ENCODE measurements at places on chromosomes 13 and 19.

DNA sequence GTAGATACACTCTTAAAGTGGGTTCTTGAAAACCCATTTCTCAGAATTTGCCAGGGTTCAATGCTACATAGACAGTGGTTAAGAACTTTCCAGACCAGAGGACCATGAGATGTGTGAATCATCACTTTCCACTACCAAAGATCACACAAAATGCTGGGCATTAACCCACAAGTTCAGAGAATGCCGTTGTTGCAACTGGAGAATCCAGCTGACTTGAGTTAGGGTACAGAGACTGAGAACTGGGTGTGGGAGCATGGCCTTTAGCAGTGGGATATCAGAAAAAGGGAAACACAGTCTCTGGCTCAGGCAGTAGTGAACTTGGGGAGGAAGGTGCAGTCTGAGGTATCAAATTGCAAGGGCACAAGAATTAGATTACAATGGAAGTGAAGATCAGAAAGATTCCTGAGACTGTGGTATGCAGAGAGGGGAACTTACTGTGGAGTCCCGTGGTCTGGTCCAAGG is 51.5 kb upstream of the WDFY2 start:
- no peak for DNase-seq

DNA sequence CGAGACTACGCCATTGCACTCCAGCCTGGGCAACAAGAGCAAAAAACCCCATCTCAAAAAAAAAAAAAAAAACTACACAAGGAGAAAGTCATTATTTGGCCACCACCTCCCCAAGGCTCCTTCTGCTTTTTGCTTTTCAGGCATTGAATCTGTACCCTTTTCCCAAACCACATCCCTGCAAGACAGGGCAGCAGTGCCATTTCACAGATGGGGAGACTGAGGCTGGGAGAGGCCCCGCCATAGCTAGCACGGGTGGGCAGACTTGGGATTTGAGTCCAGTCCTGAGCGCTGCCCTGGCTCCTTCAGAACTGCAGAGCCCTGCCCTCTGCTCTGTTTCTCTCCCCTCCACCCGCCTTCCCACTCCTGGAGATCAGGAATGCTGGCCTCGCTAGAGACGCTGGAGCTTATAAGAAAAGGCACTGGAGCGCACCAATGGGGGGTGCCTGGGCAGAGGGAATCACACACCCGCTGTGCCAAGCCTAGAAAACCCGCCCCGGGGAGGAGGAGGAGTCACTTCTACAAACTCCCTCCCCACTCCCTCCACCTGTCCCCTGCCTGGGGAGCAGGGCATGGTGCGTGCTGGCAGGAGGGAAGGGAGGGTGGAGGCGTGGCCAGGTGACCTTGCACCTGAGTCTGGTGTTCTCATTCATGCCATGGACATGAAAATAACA is 17.6 kb downstream of the TJP3 start:
- DNase-seq: no peak

GRCh38 chr13:113806104-113806471 is 47.1 kb downstream of the TMEM255B start:
- no peak for DNase-seq

DNA sequence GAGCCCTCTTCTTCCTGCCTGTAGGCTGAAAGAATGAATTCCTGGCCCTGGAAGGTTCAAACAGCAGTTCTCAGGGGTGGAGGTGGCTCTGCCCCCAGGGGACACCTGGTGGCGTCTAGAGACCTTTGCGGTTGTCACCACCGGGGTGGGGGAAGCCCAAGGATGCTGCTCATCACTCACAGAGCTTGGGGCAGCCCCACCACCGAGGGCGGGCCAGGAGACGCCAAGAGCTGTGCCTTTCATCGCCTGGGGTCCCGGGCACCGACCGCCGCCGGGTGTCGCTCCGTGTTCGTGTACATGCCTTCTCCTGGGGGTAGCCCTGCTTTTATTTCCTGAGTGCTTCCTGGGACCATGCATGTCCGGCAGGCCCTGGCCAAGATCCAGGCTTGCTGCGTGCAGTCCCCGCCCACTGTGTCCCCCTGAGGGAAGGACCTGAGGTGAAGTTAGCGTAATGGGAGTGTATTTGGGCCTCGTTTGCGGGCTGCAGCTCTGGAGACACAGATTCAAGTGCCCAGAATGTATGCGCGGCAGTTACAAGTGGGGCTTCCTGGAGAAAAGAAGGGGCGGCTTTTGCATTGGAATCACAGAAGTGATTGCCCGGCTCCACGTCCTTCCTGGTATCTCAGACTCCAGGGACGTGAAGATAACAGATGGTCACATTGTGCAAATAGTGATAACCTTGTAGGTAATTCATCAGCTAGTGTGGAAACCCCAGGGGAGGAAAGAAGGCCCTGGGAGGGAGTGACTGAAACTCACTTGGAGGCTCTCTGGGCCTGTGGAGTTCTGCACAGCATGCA is 7.8 kb downstream of the DOT1L start:
- DNase-seq: peak; percentile 85

GRCh38 chr13:46184277-46184699 is 2.3 kb upstream of the LCP1 start:
- peak; percentile 82 for DNase-seq

DNA sequence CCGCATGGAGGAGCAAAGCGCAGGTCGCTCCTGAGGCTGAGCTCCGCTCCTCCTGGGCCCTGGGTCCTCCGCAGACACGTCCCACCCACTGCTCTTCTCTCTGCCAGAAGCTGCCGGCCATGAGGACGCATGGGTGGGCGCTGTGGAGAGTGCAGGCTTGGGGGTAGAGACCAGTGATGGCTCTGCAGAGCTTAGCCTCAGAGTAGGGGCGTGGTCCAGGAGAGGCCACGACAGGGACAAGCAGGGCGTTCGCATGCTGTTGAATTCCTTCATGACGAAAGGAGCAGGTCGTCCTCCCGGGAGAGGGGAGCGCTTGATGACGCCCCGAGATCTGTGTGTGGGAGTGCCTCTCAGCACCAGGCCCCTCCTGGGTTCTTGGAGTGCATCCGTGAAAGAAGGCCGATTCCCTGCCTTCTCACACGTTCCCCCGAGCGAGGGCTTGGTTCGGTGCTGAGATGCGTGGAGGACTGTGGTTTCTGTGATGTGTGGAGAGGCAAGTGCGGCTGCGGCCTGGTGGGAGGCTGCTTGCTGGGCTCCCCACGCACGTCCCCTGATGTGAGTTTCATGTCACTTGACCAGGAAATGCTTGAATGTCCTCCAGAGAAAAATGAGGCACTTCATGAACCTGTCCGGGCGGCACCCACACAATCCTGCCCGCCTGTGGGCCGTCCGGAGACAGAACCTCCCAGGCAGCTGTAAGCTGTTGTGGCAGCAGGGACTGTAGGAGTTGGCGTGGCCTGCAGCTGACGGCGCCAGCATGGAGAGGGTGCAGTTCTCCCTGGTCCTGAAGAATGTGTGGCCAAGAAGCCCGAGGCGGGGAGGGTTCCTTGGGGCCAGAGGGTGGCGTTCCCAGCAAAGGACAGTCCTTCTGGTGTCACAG is 4.5 kb downstream of the SF3A2 start:
- DNase-seq: no peak

- peak; percentile 13 for DNase-seq
Measured at GRCh38 chr19:6587093-6587820, 3.7 kb downstream of the CD70 start.

GRCh38 chr13:99176309-99177276 is 24.1 kb upstream of the UBAC2 start:
- peak; percentile 84 for DNase-seq

- no peak for DNase-seq
Measured at GRCh38 chr19:44557933-44558332, 28.5 kb upstream of the CEACAM20 start.

DNA sequence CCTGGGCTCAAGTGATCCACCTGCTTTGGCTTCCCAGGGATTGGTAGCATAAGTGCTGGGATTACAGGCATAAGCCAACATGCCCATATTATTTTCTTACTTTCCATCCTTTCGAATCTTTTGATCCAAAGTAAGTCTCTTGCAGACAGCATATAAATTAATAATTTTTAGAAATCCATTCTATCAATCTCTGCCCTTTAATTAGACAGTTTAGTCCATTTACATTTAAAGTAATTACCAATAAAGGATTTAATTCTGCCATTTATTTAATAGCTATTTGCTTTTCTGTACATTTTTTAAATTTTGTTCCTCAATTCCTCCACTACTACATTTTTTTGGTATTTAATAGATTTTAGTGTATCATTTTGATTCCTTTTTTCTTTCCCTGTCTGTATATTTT is 7.3 kb upstream of the URI1 start:
- DNase-seq: no peak

- DNase-seq: no peak
Measured at GRCh38 chr19:16402041-16402440, 69.7 kb downstream of the EPS15L1 start.

- DNase-seq: no peak
Measured at GRCh38 chr19:46466536-46467196, 4.7 kb downstream of the PNMA8A start.

GRCh38 chr13:113616991-113617749 is 32.6 kb downstream of the TFDP1 start:
- no peak for DNase-seq

DNA sequence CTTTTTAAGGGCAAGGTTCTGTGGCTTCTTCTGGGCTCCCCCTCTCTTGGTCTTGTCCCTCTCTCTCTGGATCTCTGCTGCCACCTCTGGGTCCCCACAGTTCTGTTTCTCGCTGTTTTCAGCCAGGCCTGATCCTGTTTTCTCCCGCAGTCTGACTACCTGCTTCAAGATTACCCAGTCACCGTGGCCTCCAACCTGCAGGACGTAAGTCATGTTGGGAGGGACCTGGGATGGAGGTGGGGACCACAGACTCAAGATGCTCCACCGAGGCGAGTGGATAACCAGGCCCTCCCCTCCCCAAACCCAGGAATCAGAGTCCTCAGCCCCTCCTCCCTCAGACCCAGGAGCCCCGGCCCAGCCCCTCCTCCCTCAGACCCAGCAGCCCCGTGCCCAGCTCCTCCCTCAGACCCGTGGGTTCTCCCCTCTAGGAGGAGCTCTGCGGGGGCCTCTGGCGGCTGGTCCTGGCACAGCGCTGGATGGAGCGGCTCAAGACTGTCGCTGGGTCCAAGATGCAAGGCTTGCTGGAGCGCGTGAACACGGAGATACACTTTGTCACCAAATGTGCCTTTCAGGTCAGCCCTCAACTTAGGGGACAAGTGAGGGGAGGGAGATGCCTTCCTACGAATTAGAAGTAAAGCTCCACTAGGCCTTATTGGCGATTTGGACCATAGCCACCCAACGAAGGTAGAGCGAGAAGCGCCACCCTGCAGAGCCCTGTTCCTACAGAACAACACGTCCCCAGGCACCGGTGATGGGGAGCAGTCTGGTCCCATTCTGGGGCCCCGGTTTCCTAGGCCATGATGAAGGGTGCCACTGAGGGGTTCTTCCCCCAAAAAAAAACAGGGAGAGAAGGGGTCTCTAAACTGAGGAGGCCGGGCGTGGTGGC is 2.2 kb downstream of the FLT3LG start:
- peak; percentile 78 for DNase-seq

DNA sequence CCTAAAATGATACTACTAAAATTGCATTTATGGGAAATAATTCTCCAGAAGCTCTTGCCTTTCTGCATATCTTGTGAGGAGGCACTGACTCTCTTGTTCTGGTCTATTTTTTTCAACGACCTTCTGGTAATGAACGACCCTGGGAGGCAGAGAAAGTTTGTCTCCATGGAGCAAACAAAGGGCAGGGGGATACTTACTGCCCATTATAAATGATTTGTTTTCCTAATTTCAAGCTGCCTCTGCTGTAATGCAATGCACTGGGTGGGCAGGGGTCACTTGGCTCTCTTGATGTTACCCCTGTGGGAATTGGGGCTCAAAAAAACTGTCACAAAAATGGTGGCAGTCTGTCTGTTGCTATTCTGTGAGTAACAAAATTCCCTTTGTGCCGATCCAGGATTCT is 643.2 kb downstream of the LIG4 start:
- DNase-seq: no peak

All from CD4-positive, alpha-beta T cell treated with Interleukin-17A for 1 hour (primary cell).